Upper lobe of left lung (tissue), 6 donors: ENCODE measurements at places on chromosomes 7 and 10. TPM values are rescaled to one million over a fixed set of nuclear protein-coding genes. Genes with fewer than 3 reads are reported as not detected.

GRCh38 chr10:33180390-33180789 lies 154.1 kb downstream of the NRP1 start:
- H3K27ac ChIP-seq = no peak overlapping the region
- H3K4me3 ChIP-seq = no peak overlapping the region
- no peaks in the 10 kb centered on the region for H3K27me3 ChIP-seq
- no peaks in the 10 kb centered on the region for H3K36me3 ChIP-seq
- no peaks in the 10 kb centered on the region for H3K4me1 ChIP-seq
- DNase-seq = no peak

- no peaks in the 10 kb centered on the region for H3K36me3 ChIP-seq
- no peak overlapping the region for H3K27ac ChIP-seq
- H3K27me3 ChIP-seq = no peaks in the 10 kb centered on the region
- no peak overlapping the region for H3K4me3 ChIP-seq
- no peak for DNase-seq
Observed at GRCh38 chr10:126504063-126504760, 115.9 kb upstream of the ADAM12 start.

DNA sequence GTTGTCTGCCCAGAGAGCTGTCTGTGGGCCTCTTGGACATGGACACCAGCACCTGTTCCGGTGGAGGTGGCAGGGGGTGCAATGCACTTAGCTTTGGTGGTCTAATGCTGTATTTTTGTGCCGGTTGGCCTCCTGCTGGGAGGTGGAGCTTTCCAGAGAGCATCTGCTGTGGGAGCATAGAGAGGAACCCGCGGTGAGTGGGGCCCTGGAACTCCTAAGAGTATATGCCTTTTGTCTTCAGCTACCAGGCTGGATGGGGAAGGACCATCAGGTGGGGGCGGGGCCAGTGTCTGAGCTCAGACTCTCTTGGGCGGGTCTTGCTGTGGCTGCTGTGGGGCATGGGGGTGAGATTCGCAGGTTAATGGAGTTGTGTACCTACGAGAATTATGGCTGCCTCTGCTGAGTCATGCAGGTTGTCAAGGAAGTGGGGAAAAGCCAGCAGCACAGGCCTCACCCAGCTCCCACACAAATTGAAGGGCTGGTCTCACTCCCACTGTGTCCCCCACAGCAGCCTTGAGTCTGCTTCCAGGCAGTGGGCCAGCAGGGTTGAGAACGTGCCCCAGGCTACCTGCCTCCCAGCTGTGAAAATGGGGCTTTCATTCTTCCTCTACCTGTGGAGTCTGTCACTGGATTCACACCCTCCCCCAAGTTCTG lies 29.0 kb downstream of the JAKMIP3 start:
- H3K4me1 ChIP-seq = no peaks in the 10 kb centered on the region
- no peak overlapping the region for H3K27ac ChIP-seq
- no peak for DNase-seq
- H3K27me3 ChIP-seq = no peaks in the 10 kb centered on the region

DNA sequence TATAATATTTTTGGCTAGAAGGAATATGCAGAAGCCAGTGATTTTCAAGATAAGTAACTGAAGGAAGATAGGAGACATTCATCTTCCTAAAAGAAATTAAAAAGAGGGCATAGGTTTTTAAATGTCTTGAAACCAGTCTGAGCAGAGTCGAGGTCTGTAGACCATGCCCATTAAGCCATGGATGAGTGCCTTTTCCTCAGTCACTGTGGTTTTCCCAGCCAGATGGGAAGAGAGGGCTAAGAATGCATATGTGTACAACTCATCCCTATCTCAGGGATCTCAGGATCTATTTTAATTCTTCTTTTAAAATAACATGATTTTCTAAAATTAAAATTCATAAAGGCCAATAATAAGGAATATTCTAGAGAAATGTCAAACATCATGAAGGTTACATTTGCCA lies 112.8 kb downstream of the PPP1R3A start:
- no peak for DNase-seq
- no peaks in the 10 kb centered on the region for H3K36me3 ChIP-seq
- H3K4me3 ChIP-seq = no peak overlapping the region
- no peaks in the 10 kb centered on the region for H3K4me1 ChIP-seq
- no peaks in the 10 kb centered on the region for H3K27me3 ChIP-seq

GRCh38 chr7:141094336-141095070 lies 20.6 kb downstream of the TMEM178B start:
- H3K36me3 ChIP-seq = no peaks in the 10 kb centered on the region
- no peak for DNase-seq
- H3K4me1 ChIP-seq = no peaks in the 10 kb centered on the region
- no peak overlapping the region for H3K4me3 ChIP-seq
- no peaks in the 10 kb centered on the region for H3K27me3 ChIP-seq

GRCh38 chr10:112552593-112553110 lies 105.6 kb downstream of the VTI1A start:
- no peak overlapping the region for H3K27ac ChIP-seq
- H3K36me3 ChIP-seq = no peaks in the 10 kb centered on the region
- H3K4me1 ChIP-seq = no peaks in the 10 kb centered on the region

Gene MACROH2A2
- total RNA-seq = 7.1 TPM

Gene PDE6C
- not detected for total RNA-seq

Gene ADARB2
- total RNA-seq = 0.69 TPM
